ENCODE measurements at places on chromosomes 2 and 18.

DNA sequence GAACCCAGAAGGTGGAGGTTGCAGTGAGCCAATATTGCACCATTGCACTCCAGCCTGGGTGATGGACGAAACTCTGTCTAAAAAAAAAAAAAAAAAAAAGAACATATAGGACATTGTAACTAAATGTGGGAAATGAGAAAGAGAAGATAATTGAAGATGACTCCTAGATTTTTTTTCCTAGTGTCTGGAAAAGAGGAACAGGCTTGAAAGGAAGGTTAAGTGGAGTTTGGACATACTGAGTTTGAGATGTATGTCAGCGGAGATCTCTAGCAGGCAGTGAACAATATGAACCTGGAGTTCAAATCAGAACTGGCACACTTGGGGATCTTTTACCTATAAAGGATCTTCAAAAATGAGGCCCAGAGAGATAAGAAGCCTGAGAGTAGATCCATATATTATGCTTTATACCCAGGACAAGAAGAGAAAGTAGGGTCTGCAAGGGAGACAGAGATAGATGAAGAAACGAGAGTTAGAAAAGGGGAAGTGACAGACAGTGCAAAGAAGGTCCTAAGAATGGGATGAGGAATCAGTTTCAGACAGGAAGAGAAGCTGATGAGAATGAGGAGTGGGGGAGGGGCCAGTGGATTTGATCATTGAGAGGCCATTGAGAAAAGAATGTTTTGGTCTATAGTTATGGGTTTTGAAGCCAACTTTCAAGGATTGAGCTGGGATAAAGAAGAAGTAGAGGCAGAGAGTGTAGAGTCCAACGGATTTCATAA is 46.9 kb upstream of the CD28 start:
- DNase-seq = no peak

- DNase-seq = no peak
These were observed 27.6 kb downstream of the ST3GAL5 start for GRCh38 chr2:85861180-85861579.

DNA sequence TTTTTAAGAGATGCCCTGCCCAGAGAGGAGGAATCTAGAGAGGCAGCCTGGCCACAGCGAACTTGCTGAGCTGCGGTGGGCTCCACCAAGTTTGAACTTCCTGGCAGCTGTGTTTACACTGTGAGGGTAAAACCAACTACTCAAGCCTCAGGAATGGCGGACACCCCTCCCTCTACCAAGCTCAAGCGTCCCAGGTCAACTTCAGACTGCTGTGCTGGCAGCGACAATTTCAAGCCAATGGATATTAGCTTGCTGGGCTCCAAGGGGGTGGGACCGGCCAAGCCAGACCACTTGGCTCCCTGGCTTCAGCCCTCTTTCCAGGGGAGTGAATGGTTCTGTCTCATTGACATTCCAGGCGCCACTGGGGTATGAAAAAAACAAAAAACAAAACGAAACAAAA is 289.4 kb downstream of the KCNS3 start:
- no peak for DNase-seq

DNA sequence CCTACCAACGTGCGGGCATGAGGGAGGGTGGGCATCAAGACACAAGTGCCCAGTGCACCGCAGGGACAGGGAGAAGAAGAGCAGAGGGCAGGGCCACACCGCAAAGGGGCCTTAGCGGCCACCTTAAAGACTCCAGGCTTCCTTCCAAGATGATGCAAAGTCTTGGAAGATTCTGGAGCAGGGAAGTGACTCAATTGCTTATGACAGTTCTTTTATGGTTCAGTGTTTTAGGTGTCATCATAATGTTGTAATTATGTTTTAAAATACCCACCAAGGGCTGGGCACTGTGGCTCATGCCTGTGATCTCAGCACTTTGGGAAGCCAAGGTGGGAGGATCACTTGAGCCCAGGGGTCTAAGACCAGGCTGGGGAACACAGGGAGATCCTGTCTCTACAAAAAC is 44.5 kb upstream of the SEMA4C start:
- DNase-seq = no peak

DNA sequence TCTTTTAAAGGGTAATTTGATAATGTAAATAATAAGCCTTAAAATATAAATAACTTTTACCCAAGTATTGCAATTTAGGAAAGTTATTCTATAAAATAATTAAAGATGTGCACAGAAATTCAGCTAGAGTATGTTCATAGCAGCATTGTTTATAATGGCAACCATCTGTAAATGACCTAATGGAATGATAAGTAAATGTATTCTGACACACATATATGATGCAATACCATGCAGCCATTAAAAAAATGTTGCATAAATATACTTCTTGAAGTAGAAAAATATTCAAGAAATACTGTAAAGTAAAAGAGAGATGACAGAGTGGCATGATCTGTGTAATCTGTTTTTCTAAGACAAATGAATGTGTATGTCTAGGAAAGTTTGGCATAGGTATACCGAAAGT is 545.7 kb downstream of the ZEB2 start:
- DNase-seq = peak; percentile 26

- no peak for DNase-seq
These were observed 135.0 kb downstream of the MEIS1 start for GRCh38 chr2:66569974-66570373.

DNA sequence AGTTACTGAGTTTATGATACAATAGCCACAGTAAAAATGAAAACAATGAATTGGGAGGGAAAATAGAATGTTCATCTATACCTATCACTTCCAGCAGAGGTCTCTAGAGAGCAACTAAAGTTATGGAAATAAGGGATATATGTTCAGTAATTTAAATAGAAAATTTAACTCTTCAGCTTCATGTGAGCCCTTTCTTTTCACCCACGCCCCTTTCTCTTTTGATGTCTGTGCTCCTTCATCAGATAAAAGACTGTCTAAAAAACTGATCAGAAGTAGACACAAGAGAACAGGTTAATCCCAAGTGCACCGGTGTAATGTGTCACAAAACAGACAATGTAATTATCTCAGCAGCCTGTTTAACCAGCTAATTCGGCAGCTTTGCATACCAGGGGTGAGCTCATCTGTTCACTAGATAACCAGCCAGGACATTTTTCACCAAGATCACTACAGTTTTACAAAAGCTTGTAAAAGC is 238.5 kb upstream of the ERBB4 start:
- peak; percentile 49 for DNase-seq

DNA sequence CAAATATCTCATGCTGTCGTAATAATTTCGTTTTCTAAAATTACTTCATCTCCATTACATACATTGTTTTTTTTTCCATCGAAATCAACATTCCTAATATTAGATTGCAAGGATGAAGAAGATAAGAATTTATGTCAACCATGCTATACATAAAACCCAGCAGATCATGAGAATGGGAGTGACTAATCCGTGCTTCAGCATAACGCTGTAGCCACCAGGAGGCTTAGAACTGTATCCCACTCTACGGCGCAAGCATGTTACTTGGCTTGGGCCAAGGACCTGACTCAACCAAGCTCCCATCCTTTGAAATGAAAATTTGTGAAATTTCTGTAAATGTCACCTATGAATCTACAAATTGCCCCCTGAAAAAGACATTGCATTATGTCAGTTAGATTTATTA is 392.5 kb downstream of the FIGN start:
- no peak for DNase-seq

DNA sequence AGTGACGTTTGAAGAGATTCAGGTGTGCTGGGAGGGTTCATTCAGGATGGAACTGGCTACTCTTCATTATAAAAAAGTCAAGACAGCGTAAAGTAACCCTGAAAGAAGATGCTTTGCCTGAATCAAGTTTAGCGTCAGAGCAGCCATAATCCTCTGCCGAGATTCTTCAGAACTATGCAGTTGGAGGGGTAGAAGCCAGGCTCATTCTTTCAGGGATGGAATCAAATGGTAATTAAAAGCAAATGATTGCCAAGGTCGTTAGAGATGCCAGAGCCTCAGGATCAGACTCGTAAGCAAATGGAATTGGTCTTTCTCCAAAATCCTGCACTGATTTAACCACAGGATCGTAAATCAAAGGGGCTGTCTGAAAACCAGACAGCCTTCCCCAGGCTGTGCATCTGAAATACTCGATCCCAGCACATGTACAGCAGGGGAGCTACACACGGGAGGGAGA is 21.9 kb downstream of the APCDD1 start:
- peak; percentile 67 for DNase-seq

DNA sequence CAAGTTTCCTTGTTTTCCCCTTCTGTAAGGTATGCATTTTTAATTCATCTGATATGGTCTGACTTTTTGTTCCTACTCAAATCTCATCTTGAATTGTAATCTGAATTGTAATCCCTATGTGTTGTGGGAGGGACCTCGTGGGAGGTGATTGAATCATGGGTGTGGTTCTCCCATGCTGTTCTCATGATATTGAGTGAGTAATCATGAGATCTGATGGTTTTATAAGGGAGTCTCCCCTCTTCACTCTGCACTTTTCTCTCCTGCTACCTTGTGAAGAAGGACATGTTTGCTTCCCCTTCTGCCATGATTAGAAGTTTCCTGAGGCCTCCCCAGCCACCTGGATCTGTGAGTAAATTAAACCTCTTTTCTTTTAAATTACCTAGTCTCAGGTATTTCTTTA is 476.1 kb downstream of the LPIN1 start:
- no peak for DNase-seq

GRCh38 chr18:12236934-12237832 is 17.0 kb upstream of the CIDEA start:
- peak; percentile 64 for DNase-seq

GRCh38 chr2:131146231-131146630 is 41.1 kb downstream of the PLEKHB2 start:
- no peak for DNase-seq

GRCh38 chr2:118988706-118989105 is 46.7 kb downstream of the MARCO start:
- no peak for DNase-seq

DNA sequence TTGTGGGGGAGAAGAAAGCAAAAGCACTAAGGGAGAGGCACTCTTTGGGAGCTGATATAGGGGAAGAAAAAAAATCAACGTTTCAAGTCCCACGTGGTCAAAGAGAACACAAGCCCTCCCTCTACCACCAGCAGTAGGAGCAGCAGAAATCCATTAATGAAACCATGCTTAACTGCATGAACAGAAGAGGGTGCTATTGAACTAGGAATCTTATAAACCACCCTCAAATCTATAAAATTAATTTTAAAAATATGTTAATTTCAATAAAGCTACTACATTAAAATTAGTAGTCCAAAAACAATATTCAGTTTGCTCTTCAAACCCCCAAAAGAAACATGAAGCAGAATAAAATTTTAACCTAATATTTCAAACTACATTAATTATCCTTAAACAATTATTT is 147.8 kb downstream of the TMEM18 start:
- no peak for DNase-seq

DNA sequence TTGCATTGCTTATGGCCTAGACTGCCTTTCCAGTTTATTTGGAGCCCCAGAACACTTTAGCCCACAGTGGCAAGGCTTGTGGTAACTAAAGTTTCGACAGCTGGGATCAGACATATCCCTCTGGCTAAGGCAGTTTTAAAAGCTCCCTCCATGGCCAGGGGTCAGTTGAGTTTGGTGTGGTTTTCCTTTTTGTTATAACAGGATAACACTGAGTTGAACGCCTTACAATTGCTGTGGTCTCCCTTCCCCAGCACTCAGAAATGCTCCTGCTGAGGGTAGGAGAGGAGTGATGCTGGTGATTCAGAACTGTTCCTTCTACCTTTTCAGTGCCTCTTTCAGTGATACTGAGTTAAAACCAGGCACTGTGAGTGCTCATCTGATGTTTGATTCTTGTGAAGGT is 182.6 kb downstream of the GULP1 start:
- no peak for DNase-seq

DNA sequence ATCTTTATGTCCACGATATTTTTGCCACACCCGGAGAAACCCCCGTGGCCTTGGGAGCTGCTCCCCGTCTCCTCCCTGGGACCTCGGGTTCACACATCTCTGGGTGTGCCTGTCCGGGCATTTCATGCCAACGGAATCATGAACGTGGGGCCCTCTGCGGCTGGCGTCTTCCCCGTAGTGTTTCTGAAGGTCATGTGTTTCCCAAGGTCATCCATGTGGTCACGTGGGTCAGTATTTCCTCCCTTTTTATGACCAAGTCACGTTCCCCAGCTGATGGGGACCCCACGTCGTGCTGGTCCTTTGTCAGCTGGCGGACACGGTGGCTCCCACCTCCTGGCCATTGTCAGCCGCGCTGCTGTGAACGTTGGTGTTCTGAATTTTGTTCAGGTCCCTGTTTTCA is 135.7 kb downstream of the NFATC1 start:
- DNase-seq = no peak

- DNase-seq = peak; percentile 65
These were observed 128.5 kb downstream of the QPCT start for GRCh38 chr2:37472959-37473358.

DNA sequence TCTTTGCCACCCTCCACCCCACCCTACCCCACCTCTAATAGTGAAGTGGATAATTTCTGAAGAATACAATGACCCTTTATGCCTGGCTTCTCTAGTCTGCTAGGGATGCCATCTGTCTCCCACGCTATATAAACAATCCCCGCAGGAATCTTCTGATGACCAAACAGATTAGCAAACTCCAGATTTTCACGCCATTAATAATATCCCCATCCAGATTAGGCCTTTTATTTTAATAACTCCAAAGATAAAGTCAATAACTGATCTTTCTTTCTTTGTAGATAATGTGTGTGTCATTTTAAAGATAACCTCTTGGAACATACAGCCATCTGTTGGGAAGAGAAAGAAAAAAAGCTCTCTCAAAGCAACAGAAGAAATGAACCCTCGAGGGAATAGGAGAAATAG is 47.9 kb upstream of the CCDC150 start:
- no peak for DNase-seq

GRCh38 chr2:25098670-25099486 is 57.0 kb downstream of the EFR3B start:
- DNase-seq = peak; percentile 80

- no peak for DNase-seq
These were observed 15.6 kb upstream of the ANTXR1 start for GRCh38 chr2:68997401-68997800.

GRCh38 chr18:63376538-63376937 is 9.5 kb upstream of the KDSR start:
- no peak for DNase-seq

- DNase-seq = no peak
These were observed 84.8 kb upstream of the ITGA6 start for GRCh38 chr2:172342611-172343010.

DNA sequence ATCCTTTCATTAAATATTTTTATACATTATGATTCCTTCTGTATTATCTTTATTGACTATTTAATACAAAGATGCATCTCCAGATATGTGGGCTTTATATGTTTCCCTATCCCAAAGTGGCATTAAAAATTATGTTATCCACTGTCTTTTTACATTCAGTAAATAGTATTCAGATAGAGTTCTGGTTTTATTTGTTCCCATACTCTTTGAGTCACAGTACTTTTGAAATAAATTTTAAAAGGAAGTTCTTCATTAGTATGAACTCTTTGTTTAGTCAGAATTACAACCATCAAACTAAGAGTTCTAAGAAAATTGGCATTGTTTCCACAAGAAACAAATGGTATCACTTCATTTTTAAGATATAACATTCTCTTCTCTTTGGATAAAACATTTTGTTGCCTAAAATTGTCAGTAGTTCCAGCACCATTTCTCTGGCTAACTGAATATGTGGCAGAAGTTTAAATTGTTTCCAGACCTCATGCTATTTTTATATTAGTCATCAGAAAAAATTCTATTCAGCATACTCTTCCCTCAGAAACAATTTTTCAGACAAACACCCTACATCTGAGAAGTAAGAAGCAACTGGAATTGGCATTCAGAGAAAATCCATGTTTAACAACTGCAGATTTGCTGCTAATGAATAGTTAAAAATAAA is 88.5 kb upstream of the COL5A2 start:
- DNase-seq = peak; percentile 59

- no peak for DNase-seq
These were observed 95.7 kb downstream of the RND3 start for GRCh38 chr2:150391779-150392178.
